ENCODE measurements at places on chromosomes 4 and X.

DNA sequence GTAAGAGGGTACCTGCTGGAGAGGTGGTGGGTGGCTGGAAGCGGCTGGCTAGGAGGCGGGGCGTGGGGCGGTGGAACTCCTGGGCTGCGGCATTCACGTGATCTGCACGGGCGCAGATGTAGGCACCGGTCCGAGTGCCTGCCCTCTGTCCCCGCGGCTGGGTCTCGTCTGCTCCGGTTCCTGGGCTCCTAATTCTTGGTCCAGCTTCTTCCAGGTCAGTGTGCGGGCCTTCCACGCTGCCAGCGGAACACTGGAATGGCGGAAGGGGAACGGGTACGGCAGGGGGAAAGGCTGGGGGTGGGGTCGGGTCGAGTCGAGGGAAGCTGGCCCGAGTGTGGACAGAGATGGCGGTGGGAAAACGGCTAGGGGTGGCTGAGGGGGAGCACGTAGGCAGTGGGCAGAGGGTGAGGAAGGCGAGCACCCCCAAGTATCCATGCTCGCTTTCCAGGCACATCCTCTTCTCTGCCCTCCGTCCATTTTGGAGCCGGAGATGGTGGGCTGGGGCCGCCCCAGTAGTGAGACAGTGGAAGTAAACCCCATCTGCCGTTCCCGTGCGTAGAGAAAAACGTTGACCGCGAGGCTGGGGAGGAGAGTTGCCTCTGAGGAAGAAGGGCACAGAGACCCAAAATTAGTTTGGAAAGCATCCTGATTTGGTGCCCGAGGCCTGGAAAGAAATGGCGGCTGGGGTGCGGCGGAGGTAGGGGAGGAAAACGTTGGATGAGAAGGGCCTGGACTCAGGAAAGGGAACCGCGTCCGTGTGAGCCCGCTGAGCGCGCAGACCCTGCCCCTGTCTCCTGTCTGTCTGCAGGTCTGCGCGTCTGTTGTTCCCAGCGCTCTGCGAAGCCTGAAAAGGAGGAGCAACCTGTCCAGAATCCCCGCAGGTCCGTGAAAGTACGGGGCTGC is at the start of gene TCEAL4:
TCEAL4 (plus strand) TSS at position 105 of the 903 bp plus-strand sequence. CDS start 1,161 bp downstream, outside the sequence.
- DNase-seq = peak; percentile 4

GRCh38 chr4:110296892-110297291 is 98.5 kb upstream of the ELOVL6 start:
- peak; percentile 65 for DNase-seq

- DNase-seq = no peak
Measured at GRCh38 chrX:154655786-154656185, 2.4 kb upstream of the CTAG2 start.

DNA sequence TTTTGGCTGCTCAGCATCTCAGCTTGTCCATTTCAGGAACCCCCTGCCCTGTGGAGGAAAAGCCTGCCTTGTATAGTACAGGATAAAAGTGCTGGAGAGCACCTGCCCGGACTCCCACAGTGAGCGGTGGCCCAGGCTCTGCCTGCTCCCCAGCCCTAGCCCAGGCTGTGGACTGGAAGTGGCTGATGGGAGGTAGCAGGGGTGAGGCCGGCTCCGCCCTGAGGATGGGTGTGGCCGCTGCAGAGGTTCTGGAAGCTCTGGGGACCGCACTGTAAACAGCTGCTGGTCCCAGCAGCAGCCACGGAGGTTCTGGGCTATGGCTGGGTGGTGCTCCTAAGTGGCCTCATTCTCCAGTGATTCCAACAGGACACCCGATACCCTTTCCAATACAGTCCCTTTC is 56.6 kb upstream of the HELT start:
- DNase-seq = no peak

DNA sequence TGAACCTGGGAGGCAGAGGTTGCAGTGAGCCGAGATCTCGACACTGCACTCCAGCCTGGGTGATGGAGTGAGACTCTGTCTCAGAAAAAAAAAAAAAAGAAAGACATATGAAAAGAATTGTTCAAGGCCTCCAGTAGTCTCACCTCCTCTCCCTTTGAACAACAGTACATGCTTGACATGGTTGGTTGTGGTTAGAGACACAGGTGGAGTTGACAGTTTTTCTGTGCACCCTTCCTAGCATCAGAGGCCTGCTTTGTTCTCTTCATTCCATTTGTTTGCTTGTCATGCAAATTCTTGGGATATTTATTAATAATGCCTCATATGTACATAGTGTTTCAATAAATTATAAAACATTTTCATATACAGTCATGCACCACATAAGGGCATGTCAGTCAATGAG is 18.3 kb upstream of the PDCL2 start:
- DNase-seq = no peak
